Fibroblast of skin of scalp (primary cell): ENCODE measurements at places on chromosomes 13 and 19.
A peak's percentile ranks its signal among the peaks of the same experiment; 100 is the strongest.

- DNase-seq, result peak; percentile 99
These were observed 36.4 kb downstream of the EPS15L1 start for GRCh38 chr19:16435238-16435917.

- peak; percentile 55 for DNase-seq
These were observed 759.9 kb downstream of the GPC5 start for GRCh38 chr13:92158346-92158745.

DNA sequence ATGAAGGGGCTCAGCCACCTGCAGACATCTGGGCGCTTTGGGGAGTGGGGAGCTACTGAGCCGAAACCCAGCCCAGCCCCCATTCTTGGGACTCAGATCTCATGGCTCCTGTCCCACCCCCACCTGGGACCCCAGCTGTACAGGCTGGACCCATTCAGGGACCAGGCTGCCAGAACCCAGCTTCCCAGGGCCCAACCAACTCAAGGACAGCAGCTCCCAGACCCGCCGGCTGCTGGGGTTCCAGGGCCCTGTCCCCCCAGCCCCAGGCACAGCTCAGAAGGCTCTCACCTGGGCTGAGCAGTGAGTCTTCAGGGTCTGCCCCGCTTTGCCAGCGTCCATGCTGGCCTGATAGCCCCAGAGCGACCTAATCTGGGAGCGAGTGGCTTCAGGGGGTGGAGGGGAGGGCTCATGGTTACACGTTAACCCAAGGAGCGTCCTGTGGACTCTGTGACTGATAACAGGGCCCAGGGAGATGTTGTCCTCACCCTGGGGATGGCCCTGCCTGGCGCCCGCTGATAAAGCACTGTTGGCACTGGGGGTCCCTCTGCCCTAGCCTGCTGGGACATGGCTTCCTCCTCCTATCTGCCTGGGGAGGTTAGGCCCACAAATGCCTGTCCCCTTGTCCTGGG lies at the start of gene TMEM86B:
TMEM86B (minus strand) TSS at position 361 of the 629 bp plus-strand sequence; CDS start at position 339, 22 bp downstream.
- DNase-seq, result no peak

DNA sequence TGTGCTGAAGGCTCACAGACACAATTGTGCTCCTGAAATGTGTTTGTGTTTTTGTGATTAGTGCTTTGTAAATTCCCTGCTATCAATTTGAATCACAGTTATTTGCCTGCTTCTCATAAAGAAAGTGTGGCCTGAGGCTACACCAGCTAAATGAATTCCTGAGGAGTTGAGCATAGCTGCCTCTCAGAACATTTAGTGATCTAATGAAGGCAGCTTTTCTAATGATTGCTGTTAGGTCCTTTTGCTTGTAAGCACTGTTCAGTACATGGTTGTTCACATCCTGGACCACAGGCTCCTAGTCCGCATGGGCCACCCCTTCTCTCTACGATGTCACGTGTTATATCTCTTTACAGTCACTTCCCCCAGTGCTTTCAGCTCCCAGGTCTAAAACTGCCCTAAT lies 238.2 kb downstream of the B3GLCT start:
- DNase-seq, result no peak

DNA sequence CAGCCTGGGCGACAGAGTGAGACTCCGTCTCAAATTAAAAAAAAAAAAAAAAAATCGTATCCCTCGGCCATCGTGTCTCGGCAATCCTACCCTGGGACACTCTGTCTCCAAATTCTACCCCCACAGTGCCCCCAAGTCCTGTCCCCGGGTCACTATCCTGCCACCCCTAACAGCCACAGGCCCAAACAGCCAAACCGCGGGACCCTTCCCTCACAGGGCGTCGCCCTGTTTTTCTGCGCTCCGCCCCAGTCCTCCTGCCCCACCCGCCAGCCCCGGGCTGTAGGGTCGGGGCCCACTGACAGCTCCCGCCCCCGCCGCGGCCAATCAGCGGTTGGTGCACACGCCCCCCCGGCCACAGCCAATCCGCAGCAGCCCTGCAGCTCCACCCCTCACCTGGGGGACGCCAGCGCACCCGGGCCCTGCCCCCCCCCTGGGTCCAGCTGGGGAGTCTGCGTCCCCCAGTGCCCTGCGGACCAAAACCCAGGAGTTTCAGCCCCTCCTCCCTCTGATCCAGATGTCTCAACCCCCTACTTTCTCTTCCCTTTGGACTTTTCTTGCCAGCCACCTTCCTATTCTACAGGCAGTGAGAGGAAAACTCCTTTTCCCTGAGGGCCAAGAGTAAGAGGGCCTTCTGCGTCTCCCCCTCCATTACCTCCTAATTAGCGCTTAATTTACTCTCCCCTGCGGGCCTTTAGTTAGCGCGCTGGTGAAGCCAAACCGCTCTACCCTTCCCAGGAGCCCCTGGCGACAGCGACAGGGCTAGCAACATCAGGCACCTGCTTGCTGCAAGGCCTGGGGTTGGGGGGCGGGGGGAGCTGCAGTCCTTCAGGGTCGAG lies 1.5 kb upstream of the BCAT2 start:
- peak; percentile 69 for DNase-seq

DNA sequence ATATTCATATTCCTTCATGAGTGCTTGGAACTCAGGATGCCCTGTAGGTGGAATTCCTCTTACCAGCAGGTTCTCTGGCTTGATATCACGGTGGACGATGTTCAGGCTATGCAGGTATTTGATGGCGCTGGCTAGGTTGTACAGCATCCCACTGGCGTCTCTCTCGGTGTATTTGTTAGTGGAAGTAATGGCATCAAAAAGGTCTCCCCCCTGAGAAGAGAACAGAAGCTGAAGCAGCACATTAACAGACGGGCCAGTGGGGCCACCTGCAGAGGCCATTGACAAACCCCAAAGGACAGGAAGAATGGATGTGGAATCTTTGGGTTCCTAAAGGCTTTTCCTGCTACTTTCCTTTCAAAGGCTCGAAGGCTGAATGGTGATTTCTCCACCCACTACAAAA lies 308.5 kb downstream of the DCLK1 start:
- no peak for DNase-seq

DNA sequence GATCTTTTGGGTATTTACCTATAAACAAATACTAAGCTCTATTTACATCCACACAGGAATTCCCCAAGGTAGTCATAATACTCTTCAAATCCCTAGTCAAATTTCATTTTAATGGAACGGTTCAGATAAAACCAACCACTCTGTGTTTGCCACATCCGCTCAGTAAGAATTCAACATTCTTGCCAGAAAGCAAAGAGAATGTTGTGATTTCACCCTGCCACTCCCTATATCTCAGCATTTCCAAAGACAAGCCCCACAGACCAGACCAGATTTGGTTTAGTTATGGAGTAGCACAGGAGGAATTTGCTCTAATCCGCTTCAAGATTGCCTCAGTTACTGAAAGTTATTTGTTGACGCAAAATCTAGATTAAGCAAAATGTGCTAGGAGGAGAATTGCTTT lies 105.6 kb upstream of the SERP2 start:
- peak; percentile 79 for DNase-seq

DNA sequence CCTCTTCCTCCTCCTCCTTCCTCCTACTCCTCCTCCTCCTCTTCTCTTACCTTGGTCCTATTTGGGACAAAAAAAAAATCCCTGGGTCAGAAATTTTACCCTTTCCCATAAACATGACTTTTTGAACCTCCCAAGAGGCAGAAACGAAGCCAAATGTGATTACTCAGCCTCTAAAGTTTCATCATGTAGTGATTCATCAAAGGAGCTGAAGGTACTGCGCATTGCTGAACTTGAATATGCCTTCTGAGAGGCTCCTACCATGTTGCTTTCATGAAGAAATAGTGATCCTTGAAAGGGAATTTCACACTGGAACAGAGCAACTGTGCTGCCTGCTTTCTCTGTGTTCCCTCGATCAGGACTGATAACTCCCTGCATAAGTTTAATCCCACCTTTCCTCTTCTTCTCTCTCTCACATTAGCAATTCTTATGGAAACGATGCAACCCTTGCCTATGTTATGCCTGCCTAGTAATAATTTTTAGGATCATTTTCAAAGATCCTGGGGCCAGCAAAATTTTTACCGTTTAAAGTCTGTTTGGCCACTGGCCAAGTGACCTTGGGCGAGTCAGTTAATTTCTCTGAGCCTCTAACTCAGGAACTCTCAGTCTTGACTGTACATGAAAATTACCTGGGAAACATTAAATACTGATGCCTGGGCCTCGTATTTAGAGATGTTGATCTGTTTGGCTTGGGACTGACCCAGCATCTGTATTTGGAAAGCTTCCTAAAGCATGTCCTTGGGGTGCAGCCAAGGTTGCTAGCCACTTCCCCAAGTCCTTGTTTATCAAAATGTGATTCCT lies 149.5 kb downstream of the DCT start:
- peak; percentile 91 for DNase-seq

- DNase-seq, result no peak
These were observed 19.3 kb downstream of the URI1 start for GRCh38 chr19:29961311-29961710.

- DNase-seq, result peak; percentile 52
These were observed 9.7 kb upstream of the ARHGAP45 start for GRCh38 chr19:1057176-1057855.

GRCh38 chr19:4294389-4294788 lies 7.8 kb downstream of the TMIGD2 start:
- no peak for DNase-seq

DNA sequence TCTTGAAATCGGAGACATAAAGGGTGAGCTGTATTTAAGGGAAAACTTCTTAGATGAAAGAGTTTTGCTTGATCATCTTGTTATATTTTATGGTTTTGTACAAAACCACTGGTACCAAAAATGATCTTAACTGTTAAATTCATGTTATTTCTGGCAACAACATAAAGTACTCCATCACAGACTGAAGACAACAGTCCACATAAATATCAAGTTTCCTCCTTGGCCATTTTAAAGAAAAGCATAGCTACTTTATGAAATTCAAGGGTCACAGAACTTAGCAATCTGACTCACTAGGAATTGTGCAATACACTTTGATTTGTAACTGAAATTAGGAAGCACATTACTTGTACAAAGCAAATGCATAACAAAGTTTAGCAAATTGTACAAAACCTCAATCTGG lies 66.3 kb downstream of the TBC1D4 start:
- peak; percentile 71 for DNase-seq

GRCh38 chr13:50320271-50320862 lies 305.1 kb downstream of the KCNRG start:
- DNase-seq, result peak; percentile 72

GRCh38 chr19:18596752-18597157 lies 8.2 kb downstream of the REX1BD start:
- peak; percentile 23 for DNase-seq

- DNase-seq, result no peak
These were observed 10.0 kb downstream of the POLR1D start for GRCh38 chr13:27631665-27632064.
